ENCODE measurements at places on chromosomes 5 and 9.

GRCh38 chr5:156838961-156839360 lies 11.1 kb upstream of the PPP1R2B start:
- DNase-seq = no peak

- DNase-seq = no peak
These were observed 117.8 kb downstream of the MAST4 start for GRCh38 chr5:66713998-66714397.

DNA sequence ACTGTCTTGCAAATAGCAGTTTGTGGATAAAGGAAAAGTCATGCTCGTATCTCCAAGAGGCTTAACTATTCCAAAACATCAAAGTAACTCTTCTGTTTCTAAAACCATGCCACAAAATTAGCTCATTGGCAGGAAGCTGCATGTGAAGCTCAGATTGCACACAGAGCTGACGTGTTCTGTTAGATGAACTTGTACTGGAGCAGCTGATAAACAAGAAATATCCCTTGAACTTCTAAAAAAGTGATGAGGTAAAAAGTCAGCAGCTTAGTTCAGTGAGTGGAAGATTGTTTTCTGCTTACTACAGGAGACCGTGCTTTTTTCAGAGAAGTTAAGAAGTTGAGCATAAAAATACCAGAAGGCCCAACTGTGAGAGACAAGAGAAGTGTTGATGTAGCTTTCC lies 113.2 kb downstream of the SLC12A2 start:
- DNase-seq = no peak

- no peak for DNase-seq
These were observed 10.5 kb upstream of the FRMPD1 start for GRCh38 chr9:37640246-37640645.

DNA sequence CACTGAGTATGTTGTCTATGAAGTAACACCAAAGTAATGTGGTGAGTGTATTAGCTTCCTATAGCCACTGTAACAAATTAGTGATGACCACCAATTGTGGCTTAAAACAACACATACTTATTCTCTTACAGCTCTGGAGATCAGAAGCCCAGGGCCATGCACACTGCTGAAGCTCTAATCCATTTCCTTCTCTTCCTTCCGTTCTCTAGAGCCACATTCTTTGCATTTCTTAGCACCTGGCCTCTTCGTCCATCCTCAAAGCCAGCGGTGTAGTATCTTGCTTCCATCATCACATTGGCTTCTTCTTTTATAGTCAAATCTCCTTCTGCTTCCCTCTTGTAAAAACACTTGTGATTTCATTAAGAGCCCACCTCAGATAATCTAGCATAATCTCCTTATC lies 230.3 kb upstream of the RFX3 start:
- DNase-seq = no peak

GRCh38 chr9:37371565-37372464 lies 50.7 kb upstream of the GRHPR start:
- DNase-seq = no peak

DNA sequence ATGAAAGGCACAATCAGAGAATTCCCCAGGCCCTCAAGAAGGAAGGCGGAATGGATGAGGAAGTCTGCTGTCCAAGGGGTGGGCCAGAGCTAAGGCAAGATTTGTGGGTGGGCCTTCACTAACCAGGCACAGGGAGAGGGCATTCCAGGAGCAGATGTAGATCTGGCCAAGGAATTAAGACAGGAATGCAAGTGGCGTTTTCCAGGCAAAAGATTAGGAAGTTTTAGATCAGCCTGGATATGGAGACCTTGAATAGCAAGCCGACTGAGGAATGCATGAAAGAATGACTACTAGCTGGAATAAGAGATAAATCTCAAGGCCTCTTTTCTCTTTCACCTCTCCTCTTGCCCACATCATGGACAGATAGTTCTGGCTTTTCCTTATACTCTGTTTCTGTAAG lies 68.5 kb downstream of the GHR start:
- no peak for DNase-seq

- peak; percentile 77 for DNase-seq
These were observed 465.5 kb downstream of the DNAH5 start for GRCh38 chr5:13478831-13479465.

DNA sequence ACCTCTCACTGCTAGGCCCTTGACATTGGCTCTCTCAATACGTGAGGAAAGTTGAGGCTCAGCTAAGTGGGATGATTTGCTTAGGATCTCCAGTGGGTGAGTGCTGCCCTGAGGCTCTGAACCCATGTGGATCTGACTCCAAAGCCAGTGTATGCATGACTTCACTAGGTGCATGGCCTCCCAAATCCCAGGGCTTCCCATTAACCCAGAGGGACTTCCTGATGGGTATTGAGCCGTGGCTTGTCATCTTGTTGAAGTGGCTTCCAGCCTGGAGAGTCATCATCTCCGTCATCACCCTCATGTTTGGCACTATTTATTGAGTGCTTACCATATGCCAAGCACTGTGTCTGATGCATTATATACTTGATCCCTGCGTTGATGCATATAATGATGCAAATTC lies 37.3 kb upstream of the TEX48 start:
- no peak for DNase-seq

- DNase-seq = no peak
These were observed 49.4 kb upstream of the DHFR start for GRCh38 chr5:80704221-80704620.

- no peak for DNase-seq
These were observed 379.4 kb downstream of the SEMA5A start for GRCh38 chr5:9166202-9167112.

- DNase-seq = no peak
These were observed 644.6 kb upstream of the RGMB start for GRCh38 chr5:98128846-98129245.

- peak; percentile 11 for DNase-seq
These were observed 15.8 kb downstream of the TLN1 start for GRCh38 chr9:35716230-35716629.

- DNase-seq = no peak
These were observed 88.9 kb downstream of the NUDT12 start for GRCh38 chr5:103473725-103474124.

DNA sequence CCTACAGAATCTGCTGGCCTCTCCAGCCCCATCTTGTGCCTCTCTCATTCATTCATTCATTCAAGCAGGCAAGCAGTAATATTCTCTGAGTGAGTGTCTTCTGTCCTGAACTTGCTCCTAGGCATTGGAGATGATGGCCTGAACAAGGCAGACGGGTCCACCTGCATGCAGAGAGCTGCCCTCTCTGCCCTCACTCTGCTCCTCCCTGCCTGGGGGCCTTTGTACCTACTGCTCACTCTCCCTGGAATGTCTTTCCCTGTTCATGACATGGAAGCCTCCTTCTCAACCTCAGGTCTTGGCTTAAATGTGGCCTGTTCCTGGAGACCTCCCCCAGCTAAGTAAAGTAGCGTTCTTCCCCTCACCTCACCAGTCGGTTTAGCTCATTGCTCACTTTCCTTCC lies 6.6 kb downstream of the CDX1 start:
- DNase-seq = no peak

Measured in HT-29 (cell line).